ENCODE measurements at places on chromosomes 13 and 19.

DNA sequence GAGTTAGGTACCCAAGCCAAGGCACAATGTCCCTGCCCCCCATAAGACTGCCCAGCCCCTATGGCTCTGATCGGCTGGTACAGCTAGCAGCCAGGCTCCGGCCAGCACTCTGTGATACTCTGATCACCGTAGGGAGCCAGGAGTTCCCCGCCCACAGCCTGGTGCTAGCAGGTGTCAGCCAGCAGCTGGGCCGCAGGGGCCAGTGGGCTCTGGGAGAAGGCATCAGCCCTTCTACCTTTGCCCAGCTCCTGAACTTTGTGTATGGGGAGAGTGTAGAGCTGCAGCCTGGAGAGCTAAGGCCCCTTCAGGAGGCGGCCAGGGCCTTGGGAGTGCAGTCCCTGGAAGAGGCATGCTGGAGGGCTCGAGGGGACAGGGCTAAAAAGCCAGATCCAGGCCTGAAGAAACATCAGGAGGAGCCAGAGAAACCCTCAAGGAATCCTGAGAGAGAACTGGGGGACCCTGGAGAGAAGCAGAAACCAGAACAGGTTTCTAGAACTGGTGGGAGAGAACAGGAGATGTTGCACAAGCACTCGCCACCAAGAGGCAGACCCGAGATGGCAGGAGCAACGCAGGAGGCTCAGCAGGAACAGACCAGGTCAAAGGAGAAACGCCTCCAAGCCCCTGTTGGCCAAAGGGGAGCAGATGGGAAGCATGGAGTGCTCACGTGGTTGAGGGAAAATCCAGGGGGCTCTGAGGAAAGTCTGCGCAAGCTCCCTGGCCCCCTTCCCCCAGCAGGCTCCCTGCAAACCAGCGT lies 3.0 kb upstream of the KMT2B start:
- no peak for DNase-seq

DNA sequence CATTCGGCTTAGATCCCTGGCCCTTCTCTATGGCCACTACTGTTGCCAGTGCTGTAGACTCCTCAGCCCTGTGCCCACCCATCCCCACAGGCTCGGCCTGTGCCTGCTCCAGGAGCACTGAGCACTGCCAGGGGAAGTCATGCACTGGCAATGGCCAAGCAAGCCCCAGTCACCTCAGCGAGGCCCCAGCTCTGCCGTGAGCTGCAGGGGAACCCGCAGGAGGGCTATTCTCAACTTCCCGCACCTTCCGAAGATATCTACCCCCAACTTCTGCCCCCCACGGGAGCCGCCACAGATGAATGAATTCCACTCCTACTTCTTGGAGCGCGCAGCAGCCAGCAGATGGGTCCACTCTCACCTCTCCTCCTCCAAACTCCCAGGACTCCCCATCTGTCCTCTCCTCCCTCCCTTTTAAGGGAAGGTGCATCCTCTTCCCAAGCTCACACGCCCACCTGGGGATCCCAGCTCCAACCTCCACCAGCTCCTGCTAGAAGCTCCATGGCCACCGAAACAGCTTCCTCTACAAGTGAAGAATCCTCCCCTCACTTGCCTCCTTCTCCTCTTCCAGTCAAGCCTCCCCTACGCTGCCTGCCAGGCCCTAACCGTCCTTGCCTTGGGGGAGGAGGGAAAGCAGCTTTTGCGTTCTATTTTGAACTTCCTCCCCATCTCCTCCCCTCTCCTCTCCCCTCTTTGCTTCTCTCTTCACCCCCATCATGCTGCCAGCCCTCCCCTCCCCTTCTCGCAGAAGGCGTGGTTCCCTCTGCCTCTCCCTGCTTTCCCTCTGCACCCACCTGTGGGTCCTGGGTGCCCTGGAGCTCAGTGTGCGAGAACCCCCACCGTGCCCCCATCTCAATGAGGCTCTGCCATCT lies 52.2 kb downstream of the PEPD start:
- DNase-seq: no peak

- DNase-seq: no peak
These were observed 117.8 kb downstream of the NALCN start for GRCh38 chr13:101298517-101298916.

DNA sequence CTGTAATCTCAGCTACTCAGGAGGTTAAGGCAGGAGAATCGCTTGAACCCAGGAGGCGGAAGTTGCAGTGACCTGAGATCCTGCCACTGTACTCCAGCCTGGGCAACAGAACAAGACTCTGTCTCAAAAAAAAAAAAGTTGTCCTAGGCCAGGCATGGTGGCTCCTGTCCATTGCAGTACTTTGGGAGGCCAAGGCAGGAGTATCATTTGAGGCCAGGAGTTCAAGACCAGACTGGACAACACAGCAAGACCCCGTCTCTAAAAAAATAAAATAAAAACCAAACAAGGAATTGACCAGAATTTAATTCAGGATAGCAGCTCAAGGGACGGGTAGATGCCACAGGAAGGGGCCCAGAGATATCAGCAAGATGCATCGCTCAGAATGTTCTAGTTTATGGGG lies 4.9 kb downstream of the SULT2B1 start:
- DNase-seq: no peak
